Stimulated activated CD8-positive, alpha-beta memory T cell treated with anti-CD3 and anti-CD28 coated beads, Interleukin-7, amount 100 ng/mL, for 1 hour (primary cell): ENCODE measurements at places on chromosomes 11 and 22.
A peak's percentile ranks its signal among the peaks of the same experiment; 100 is the strongest.

GRCh38 chr11:114147375-114148012 lies 88.0 kb downstream of the ZBTB16 start:
- DNase-seq = no peak

- DNase-seq = no peak
Measured at GRCh38 chr11:74283580-74284180, 27.8 kb downstream of the P4HA3 start.

GRCh38 chr11:71436861-71437260 lies 11.3 kb downstream of the DHCR7 start:
- no peak for DNase-seq

DNA sequence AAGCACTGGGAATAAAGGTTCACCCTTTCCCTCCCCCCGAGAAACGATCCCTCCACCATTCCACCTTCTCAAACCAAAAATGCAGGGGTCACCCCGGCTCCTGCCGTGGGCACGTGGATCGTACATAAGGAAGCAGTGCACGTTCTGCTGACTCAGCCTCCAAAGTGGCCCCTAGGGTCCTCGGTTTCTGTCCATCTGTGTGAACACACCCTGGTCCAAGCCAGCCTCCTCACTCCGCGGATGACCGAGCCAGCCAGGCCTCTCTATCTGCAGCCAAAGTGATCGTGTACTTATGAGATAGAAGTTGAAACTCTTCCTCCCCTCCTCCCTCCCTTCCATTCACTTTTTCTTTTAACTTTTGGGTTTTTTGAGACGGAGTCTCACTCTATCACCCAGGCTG lies 16.2 kb downstream of the C11orf24 start:
- DNase-seq = no peak

- DNase-seq = no peak
Measured at GRCh38 chr11:104422324-104422944, 258.5 kb upstream of the PDGFD start.

DNA sequence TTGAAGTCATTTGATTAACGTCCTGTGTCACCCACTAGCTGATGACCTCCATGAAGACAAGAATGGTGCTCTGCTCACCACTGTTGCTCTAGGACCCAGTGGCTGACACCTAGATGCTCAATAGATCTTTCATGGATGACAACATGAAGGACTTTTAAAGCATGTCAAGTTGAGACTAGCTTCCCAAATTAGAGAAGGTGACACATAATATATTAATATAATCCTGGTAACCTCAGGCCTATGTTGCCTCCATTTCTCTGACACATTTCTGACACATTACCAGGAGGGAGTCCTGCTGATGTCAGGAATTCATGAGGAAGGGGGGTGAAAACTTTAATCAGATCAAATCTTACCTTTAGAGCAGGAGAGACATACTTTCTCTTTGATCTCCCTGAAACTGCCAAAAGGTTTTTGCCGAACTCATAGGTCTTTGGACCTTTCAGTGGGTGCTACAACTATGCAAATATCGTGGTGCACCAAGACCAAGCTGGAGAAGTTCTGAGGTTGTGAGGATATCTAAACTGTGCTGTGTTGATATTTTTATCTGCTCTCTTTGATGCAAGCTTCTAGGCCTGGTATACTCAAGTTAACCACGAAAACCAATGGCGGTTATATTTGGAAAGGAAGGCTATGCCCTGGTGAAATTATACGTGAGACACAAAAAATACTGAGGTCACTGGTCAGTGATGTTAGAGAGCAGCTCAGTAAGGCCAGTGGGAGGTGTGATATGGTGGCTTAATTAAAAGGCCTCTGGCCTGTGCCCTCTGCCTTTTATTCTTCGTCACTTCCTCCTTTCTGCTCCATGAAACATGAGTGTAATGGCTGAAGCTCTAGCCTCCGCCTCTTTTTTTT lies 13.2 kb upstream of the AMPD3 start:
- DNase-seq = no peak

DNA sequence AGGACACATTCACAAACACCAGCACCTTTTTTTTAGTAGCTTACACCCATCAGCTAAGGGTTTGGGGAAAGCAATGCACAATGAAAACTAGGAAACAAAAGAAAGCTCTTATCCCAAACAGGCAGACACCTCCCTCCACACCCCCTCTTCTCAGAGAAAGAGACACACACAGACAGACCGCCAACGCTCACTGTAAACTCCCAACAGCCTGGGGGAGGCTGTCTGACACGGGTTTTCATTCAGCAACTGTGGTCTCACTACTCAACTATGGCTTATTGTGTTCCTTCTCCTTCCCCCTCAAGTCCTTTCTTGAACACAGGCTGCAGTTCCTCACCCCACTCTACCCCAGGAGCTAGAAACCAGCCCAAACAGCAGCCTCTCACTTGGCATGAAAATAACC lies 123.4 kb downstream of the C11orf58 start:
- DNase-seq = no peak

GRCh38 chr11:68007498-68008380 lies 2.4 kb upstream of the ALDH3B1 start:
- no peak for DNase-seq

DNA sequence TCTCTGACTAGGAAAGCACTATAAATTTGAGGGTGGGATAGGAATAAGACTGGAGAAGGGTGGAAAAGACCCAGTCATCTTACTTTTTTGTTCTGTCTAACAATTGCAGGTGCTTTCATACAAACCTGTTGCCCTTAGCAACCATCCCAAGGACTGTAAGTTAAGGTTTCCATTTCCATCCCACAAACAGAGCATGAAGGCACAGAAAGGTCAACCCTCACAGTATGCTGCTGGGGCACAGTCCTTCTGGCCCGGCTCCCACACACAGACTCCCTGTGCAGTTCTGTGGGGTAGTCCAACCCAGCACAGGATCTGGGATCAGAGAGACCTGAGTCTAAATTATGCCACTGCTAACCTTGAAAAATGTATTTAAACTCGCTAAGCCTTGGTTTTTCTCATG lies 38.4 kb upstream of the ETS1 start:
- no peak for DNase-seq

DNA sequence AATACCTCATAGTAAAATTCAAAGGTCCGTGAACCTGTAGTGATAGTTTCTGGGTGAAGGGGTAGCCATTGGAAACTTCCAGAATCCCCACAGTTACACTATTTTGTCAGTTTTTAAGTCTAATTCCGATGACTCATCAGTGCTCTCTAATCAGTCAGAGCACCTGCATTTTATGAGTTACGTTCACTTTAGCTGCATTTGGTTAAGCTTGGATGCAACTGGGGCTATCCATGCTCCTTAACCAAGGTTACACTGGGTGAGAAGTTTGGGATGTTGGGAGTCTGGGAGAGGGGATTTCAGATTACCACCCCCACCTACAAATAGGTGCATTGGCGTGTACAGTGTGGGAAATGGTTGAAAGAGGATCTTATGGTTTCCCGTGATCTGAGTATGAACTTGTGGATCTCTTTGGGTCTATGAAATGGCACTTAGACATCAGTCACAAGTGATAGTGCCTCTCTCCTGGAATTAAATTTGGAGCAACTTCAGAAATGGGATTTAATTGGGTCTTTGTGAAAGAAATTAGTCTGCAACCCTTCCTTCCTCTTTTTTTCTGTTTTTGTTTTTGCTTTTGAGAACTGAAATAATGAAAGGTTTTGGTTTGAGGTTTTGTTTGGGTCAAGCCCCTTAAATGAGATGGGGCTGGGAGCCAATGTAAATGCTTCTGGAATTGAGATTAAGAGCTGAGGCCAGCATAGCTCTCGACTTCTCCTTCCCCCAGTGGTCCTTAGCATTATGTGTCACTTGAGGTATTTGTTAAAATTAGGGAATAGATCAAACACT lies 31.5 kb downstream of the EHF start:
- no peak for DNase-seq

- DNase-seq = no peak
Measured at GRCh38 chr11:27174021-27174420, 133.4 kb downstream of the BBOX1 start.

GRCh38 chr11:59106363-59107336 lies at the start of gene FAM111B:
Gene FAM111B (plus strand): TSS chr11:59107237. CDS start chr11:59109626, 2,389 bp downstream.
- DNase-seq = peak; percentile 6
